ENCODE measurements at places on chromosomes 16 and 17. TPM values are rescaled to one million over a fixed set of nuclear protein-coding genes. Genes with fewer than 3 reads are reported as not detected.

GRCh38 chr17:47774987-47775580, 42.0 kb downstream of the TBX21 start:
- no peak for DNase-seq
- H3K27me3 ChIP-seq, result peaks cover 54% of the 10 kb centered on the region
- H3K27ac ChIP-seq, result no peak overlapping the region
- no peak overlapping the region for H3K4me3 ChIP-seq
- H3K36me3 ChIP-seq, result no peaks in the 10 kb centered on the region
- H3K4me1 ChIP-seq, result no peaks in the 10 kb centered on the region

DNA sequence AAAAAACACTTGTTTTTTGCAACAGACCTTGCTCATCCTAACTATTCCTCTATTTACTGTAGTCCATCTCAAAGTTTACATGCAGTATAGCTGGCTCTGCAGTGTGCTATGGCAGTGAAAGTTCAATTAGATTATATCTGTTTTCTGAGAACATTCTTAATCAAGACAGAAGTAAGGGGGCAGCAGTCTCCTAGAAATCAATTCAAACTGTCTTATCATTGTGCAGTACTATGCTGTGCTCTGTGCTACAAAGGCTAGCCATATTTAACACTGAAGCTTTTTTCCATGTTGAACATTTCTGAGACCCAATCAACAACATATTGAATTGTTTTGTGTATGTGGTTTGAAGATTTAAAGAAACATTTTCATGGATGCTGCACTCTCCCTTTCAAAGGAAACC, 11.4 kb downstream of the NETO2 start:
- H3K4me3 ChIP-seq, result no peak overlapping the region
- peaks cover 15% of the 10 kb centered on the region for H3K4me1 ChIP-seq
- no peaks in the 10 kb centered on the region for H3K27me3 ChIP-seq
- H3K27ac ChIP-seq, result no peak overlapping the region
- H3K36me3 ChIP-seq, result peaks cover 4% of the 10 kb centered on the region

GRCh38 chr17:9527788-9528187, 47.8 kb downstream of the STX8 start:
- H3K27me3 ChIP-seq, result no peaks in the 10 kb centered on the region
- no peaks in the 10 kb centered on the region for H3K36me3 ChIP-seq
- peaks cover 4% of the 10 kb centered on the region for H3K4me1 ChIP-seq
- no peak overlapping the region for H3K4me3 ChIP-seq

GRCh38 chr16:25817295-25817694, 125.5 kb downstream of the HS3ST4 start:
- no peak overlapping the region for H3K27ac ChIP-seq
- DNase-seq, result no peak

The GPR142 gene
- not detected for total RNA-seq

Measured in mesothelial cell of epicardium (in vitro differentiated cells).